ENCODE measurements at places on chromosomes 2 and 18.

DNA sequence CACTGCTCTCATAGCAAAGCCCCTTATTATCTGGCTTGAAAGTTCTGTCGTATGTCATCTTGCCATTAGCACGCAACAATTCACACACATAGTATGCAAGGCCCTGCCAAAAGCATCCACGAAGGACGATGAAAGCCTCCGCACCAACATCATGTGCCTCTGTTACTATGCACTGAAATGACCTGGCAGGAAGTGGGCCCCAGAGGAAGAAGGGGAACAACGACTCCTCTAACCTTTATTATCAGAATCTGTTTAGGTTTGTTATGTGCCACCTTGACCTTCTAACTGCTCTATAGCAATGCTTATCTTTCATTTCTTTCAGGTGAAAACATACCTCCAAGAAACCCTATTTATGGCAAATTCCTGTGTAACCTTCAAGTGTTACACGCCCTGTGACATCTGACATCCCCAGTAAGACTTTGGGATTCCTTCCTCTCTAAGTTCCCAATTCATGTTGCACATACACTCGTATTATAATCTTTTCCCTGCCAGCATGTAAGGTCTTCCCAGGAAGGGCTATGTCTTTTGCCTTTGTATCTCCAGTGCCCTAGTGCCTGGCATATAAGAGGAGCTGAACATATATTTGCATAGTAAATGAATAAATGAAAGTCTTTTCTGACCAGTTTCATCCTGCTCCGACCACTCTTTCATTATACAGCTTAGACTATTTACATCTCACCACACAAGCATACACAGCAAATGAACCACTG is 7.0 kb upstream of the NDUFV2 start:
- no peak for DNase-seq

GRCh38 chr2:241981076-241981700 is 111.7 kb downstream of the RTP5 start:
- DNase-seq = no peak

DNA sequence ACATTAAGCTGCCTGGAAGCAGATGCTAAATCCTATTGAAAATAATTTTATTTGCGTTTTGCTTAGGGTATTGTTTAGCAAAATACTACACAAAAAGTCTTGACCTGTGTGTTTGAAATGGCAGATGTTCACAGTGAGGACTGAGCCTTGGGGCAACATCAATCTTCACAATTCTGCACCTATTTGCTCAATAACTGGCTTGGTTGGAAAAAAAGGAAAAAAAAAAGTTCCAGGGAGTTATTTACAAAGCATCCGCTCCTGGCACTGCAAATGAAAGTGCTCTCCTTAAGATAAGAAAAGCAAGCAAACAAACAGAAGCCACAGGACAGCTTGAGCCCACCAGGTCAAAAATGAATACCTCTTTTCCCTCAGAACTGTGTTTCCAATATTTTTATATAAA is 77.7 kb downstream of the MAP2 start:
- DNase-seq = no peak

- DNase-seq = no peak
Measured at GRCh38 chr2:176132205-176133171, 3.0 kb downstream of the HOXD8 start.

GRCh38 chr2:107687073-107687472 is 139.6 kb upstream of the RGPD4 start:
- DNase-seq = no peak

All from stimulated activated CD8-positive, alpha-beta memory T cell treated with anti-CD3 and anti-CD28 coated beads, Interleukin-15, amount 100 ng/mL, for 24 hours (primary cell).